ENCODE measurements at places on chromosomes 6 and 20.

- no peak for DNase-seq
Observed at GRCh38 chr6:99592900-99593299, 13.7 kb upstream of the PRDM13 start.

DNA sequence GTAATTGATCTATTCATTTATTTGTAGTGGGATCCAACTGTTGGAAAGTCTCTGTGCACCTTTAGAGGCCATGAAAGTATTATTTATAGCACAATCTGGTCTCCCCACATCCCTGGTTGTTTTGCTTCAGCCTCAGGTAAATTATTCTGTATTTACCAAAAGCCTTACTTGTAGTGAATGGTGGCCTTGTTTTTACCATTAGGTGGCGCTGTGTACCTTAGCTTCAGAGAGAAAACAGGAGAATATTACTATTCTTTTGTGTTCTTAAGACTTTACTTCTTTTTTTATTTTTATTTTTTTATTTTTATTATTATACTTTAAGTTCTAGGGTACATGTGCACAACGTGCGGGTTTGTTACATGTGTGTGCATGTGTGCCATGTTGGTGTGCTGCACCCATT lies 23.7 kb downstream of the PEX7 start:
- peak; percentile 49 for DNase-seq

DNA sequence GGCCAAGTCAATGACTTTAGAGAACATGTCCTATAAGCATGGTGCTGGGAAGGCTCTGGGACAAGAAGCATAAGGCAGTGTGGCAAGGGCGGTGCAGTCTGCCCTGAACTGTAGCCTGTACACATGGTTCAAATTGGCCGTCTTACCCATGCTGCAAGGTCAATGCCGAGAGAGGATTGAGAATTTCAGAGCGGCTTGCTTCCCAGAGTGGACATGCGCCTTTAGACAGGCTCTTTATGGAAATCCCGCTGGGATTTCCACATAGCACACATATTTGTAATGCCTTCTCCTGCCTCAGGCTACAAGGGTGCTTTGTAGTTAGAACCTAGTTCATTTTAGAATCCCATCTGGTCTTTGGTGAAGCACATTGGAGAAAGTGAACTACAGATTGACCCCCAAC lies 36.1 kb upstream of the CEP162 start:
- DNase-seq: no peak

DNA sequence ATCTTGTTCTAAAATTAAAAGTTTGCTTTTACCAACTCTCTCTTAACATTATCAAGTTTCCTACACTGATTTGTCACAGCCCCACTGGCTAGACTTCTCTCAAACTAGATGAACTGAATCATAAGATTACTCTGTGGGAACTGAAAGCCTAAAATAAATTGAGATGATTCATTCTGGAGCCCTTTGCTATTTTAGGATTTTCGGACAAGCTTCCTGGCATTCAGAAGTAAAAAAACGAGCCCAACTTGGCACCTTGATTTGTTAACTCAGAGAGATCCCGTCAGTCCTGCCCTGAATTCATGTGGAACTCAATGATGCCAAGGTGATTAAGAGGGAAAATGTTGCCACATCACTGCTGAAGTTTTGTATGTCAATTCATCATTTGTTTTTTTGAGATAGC lies 122.0 kb upstream of the NRSN1 start:
- no peak for DNase-seq

GRCh38 chr20:36872852-36873251 lies 3.1 kb upstream of the TLDC2 start:
- DNase-seq: no peak

DNA sequence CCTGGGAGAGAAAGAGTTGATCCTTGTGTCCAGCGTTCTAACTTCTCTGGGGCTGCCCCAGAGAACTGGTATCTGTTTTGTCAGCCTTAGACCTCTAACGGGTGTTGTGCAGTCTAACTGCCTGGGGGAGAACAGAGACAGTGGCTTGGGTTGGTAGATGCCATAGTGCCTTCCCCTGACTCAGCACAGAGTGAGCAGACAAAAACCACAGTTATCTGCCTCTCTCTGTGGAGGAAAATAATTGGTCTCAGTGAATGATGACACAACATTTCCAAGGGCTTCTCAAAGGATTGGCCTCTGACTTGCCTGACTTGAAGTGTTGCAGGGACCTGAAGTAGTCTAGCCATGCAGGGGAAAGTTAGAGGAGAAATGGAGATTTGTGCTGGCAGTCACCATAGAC lies 226.2 kb upstream of the MAN1A1 start:
- no peak for DNase-seq

DNA sequence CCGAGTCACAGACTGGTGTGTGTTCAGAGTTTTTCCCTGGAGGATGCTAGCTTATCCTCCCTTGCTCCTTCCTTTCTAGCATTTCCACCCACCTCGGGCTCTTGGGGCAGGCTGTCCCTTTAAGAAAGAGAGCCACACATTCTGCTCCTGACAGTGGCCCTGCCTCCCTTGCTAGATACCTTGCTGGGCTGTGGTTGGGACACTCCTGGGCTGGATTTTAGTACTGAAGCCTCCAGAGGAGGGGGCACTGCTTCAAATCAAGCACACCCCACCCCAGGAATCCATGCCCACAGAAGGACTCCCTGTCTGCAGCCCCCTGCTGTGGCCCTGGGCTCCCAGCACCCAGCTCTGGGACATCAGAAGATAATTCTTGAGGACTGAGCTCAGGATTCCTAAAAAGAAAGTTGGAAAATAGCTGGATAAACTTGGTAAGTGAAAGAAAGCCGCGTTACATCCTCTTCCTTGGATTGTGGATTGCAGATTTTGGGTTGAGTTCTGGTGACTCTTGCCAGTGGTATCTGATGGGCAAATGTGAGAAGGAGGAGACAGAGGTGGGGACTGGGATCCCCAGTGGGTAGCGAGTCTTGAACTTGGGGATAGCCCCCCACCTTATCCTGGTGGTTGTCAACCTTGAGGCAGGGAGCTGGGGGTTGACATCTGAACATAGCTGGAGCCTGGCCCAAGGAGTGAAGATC lies 29.0 kb downstream of the DAAM2 start:
- DNase-seq: no peak

DNA sequence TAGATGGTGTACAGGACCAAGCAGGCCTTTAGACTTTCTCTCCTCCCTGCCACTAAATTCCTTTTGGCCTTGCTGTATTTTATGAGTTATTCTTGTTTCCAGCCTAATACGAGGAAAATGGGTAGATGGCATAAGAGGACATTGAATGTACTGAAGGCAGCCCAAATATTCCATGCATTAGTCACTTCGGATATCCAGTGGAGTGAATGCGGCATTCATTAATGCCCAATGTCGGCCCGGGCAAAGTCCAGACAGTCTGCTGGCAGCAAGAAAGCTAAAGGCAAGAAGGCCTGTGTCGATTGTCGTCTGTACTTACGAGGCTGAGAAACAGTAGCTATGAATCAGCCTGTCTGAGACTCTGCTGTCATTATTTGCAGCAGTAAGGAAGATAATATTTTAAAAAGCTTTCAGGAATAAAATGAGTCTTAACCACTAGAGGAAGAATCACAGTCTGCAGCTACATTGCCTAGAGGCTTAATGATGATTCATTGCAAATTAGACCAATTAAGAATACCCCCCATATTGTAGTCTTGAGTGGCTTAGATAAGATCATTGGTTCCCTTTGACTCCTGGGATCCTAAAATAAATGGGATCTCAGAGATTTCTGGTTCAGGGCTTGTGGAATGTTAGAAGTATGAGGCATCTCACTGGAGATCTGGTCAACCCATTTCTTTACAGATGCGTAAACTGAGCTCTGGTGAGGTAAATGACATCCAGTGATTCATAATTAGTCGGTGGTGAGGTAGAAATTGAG lies 534.1 kb upstream of the JAG1 start:
- peak; percentile 92 for DNase-seq

DNA sequence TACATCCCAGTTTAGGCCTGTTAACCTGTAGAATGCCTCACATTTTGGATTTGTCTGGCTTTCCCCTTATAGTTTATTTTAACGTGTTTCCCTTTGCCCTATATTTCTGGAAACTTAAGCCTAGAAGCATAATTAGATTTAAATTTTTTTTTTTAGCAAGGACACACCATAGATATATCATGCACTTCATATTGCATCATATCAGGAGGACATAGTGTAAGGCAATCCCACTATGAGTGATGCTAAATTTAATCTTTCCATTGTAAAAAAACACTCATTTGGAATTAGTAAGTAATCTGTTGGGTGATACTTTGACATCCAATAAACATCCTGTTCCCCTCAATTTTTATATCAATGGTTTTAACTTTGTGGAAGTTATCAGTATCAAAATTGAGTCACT lies 10.3 kb upstream of the FAXC start:
- no peak for DNase-seq

DNA sequence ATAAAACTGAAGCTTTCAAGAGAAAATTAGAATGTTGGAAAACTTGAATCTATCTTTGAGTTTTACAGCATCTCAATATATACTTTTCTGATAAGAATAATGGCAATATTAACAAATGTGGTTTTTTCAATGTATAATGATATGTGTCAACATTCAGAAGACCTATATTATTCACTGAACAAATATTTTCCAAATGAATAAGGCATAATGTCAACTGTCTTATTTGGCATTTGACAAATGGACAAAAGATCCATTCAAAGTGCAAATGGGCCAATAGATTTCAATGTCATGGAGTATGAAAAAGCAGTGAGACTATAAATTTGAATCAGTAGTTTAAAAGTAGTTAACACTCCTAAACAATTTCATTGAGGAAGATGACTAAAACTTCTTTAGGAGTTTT lies 20.9 kb downstream of the LMBRD1 start:
- no peak for DNase-seq

GRCh38 chr6:14571001-14571400 lies 453.4 kb downstream of the CD83 start:
- DNase-seq: no peak

- DNase-seq: peak; percentile 11
Observed at GRCh38 chr6:39088331-39088730, 26.7 kb downstream of the SAYSD1 start.

DNA sequence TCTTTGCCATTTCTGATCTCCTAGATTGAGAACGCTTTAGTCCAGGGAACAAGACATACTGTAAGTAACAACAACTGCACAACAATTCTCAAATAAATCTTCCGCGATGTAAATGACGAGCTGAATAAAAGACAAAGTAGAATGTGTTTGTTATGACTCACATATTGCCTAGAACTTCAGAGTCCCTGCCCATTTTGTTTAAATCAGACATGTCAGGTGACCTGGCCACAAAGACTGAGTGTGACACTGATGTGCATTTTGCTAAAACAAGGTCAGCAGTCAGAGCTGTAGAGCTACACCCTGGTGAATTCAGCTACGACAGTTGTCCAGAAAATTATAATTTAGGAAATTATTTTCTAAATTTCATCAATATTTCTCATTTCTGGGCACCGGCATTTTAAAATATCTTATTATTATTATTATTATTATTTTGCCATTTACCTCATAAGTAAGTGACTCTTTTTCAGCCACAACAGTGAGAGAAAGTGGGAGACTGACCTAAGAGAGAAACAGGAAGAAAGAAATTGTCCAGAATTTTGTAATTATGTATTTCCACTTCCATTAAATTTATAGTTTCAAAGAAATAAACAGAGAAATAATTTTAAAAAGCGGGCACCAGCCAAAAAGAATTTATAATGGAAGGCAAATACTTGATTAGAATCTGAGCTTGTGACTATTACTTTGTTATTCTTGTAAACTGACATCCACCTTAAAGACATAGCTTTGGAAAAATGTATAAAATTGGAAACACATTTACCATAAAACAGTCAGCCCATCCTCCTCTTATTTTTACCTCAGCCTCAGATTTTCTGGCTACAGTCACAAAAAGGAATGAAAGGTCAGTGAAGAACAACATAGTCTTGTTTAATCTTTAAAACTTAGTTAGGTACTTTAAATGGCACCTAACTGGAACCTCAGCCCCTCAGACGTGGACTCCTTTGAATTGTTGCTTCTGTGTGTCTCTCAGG lies 157.0 kb upstream of the CITED2 start:
- no peak for DNase-seq

DNA sequence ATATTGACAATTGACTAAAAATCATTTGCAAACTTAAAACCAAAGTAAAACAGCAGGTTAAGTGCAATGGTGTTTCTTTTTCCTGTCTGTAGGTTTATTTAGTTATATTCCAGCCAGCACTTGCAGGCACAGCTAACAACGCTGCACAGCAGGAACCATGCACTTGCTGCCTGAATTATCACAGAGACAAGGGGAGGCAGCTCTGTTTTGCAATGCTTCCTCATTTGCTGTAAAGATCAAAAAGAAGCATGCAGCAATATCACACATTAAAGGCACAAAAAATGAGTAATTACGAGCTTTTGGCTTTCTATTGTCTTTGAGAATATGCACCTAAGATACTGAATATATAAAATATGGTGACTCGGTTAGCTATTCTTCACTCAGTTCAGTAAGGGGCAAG lies 241.9 kb downstream of the EPHA7 start:
- DNase-seq: no peak

- no peak for DNase-seq
Observed at GRCh38 chr6:137011406-137011805, 33.4 kb downstream of the IL20RA start.

DNA sequence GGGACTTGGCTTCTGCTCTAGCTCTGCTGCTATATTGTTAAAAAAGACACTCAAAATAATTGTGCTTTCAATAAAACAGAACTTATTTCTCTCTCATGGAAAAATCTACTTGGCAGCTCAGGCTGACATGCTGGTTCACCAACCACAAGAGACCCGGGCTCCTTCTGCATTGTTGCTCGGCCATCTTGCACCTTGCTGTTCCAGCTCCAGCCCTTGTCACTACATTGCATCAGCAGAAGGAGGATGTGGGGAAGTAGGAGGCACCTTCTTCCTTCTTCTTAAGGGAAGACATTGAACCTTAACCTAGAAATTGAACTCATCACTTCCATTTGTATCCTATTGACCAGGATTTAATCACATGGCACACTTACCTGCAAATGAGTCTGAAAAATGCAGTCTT lies 6.6 kb upstream of the C20orf202 start:
- no peak for DNase-seq
